ENCODE measurements at places on chromosomes 4 and X.

DNA sequence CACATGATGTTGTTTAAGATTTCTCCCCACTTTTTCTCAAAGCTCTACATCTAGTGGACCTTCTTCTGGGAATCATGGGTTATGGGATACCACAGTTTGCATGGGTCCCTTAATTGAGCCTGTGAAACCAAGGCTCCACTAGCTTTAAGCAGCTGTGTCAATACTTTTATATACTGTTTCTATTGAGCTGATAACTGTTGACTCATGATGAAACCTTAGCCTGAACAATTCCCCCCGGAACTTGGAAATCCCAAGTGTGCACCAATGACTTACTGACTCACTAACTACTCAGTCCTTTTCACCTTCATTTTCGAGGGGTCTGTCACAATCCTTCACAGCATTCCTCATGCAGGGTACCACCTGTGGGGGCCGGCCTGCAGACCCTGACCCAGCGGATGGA, 12.7 kb upstream of the SPIN4 start:
- no peak for DNase-seq

GRCh38 chrX:119753001-119753400, 5.4 kb upstream of the SOWAHD start:
- DNase-seq: no peak

GRCh38 chrX:111609206-111609605, 71.8 kb upstream of the ALG13 start:
- DNase-seq: no peak

GRCh38 chr4:2608291-2608690, 71.8 kb downstream of the FAM193A start:
- DNase-seq: no peak

DNA sequence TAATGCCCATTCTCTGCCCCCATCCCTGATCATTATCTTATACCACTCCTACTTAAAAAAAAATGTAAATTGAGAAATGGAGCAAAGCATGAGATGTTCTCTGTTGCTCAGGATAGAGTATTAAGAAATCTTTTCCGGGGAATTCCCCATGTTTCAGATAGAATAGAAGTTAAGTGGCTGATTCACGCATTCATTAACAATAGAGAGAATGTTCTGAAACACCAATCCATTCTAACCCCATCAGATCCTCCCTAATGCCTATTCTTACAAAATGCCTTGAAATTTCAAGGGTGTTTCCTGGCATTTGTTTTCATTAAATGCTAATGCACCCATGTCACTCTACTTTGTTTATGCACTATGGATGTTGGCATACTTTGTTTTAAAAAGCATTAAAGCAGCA, 101.1 kb downstream of the AREG start:
- no peak for DNase-seq
